ENCODE measurements at places on chromosomes 2 and 18.

GRCh38 chr18:42861271-42861670 lies 254.2 kb downstream of the RIT2 start:
- no peak for DNase-seq

GRCh38 chr2:164655336-164655735 lies 34.1 kb upstream of the GRB14 start:
- DNase-seq = no peak

- no peak for DNase-seq
Observed at GRCh38 chr2:213419980-213420379, 135.7 kb downstream of the SPAG16 start.

DNA sequence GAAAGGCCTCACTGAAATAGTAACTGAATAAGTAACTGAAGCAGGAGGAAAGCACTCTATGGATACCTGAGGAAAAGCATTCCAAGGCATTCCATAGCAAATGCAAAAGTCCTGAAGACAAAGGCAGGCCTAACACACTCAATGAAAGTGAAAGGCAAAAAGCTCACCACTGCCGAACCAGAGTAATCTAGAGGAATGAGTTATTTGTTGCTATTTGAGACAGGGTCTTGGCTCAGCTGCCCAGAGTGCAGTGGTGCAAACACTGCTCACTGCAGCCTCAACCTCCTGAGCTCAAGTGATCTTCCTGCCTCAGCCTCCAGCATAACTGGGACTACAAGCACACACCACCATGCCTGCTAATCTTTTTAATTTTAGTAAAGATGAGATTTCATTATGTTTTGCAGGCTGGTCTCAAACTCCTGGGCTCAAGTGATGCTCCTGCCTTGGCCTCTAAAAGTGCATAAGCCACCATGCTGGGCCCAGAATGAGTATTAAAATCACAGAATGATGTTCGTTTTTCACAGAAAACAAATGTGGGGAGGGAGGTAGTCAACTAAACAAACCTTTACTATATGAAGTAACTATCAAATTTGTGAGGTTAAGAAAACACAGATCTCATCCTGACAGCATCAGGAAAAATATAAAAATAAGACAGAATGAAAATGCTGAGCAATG lies 17.9 kb downstream of the PIAS2 start:
- DNase-seq = no peak

- no peak for DNase-seq
Observed at GRCh38 chr2:128516938-128517337, 198.3 kb upstream of the HS6ST1 start.

- no peak for DNase-seq
Observed at GRCh38 chr2:231563378-231563961, 29.2 kb upstream of the TEX44 start.

DNA sequence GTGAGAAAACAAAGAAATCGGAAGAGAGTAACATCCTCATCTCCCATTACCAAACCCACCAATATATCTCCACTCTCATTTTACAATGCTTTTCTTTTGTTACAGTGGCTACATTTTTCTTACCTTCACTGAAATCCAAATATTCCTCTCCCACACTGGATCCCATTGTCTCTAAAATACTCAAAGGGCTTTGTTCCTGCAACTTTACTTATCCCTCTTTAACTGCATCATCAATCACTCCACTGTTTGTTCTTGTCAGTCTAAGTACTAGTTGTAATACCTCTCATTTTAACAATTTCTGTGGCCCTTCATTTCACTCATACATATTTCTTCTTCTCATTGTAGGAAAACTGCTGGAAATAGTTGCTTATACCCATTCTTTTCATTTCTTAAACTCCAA lies 464.2 kb upstream of the PIK3C3 start:
- DNase-seq = no peak

- no peak for DNase-seq
Observed at GRCh38 chr2:43230351-43230885, 4.0 kb upstream of the ZFP36L2 start.

GRCh38 chr2:41414486-41415230 lies 633.2 kb upstream of the PKDCC start:
- DNase-seq = peak; percentile 14

DNA sequence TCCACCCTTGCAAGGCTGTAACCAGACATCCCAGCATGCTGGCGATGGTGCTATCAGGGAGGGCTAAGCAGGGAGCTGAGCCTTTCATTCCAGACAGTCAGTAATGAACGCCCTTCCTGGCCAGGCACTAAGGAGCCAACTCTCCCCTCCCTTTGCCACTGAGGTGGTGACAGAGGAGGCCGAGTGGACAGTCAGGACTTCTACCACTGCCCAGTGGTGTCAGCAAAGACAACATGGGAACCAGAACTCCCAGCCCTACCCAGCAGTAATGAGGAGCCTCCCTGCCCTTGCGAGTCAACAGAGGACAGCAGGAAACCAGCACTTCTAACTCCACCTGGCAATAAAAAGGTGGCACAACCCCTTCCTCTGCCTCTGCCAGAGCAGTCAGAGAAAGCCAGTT lies 68.6 kb downstream of the ZAP70 start:
- DNase-seq = no peak

- no peak for DNase-seq
Observed at GRCh38 chr2:201854221-201854801, 48.0 kb downstream of the CDK15 start.

DNA sequence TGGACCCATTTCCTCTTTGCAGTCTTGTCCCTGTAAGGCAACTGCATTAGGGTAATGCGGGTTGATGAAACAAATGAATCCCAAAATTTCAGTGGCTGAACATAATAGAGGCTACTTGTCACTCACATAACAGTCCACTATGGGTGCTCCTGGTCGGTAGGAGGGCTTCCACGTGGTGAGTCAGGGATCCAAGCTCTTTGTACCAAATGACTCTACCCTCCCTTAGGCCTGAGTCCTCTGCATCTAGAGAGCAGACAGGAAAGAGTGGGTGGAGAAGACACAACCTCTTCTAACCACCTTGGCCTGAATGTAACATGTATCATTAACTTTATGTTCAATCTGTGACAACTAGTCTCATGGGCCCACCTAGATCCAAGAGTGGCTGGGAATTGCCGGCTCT lies 86.2 kb upstream of the HAAO start:
- DNase-seq = no peak

- no peak for DNase-seq
Observed at GRCh38 chr2:85355073-85355410, 473 bp downstream of the ELMOD3 start.

GRCh38 chr2:218880102-218880858 lies at the start of gene WNT10A:
Gene WNT10A, plus strand, starts transcription at chr2:218880852. Its CDS starts 144 bp downstream, at chr2:218880996.
- DNase-seq = no peak

DNA sequence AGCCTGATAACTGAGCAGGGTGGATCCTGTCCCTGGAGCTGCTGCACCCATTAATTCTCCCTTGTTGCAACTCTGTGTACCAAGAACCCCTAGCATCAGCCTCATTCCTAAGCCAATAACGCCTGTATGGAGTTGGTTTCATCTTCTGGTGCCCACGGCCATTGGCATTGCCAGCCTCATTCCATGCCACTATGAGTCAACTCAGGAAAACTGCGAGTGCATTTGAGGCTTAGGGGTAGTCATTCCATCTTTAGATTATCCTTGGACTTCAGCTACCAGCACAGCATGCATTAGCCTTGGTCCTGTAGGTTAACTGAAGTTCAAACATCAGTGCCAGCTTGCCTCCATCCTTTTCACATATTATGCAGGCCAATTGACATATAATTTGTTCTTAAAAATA lies 1.4 kb upstream of the TRIM54 start:
- DNase-seq = no peak

- DNase-seq = no peak
Observed at GRCh38 chr2:59074071-59074470, 832.9 kb upstream of the FANCL start.

DNA sequence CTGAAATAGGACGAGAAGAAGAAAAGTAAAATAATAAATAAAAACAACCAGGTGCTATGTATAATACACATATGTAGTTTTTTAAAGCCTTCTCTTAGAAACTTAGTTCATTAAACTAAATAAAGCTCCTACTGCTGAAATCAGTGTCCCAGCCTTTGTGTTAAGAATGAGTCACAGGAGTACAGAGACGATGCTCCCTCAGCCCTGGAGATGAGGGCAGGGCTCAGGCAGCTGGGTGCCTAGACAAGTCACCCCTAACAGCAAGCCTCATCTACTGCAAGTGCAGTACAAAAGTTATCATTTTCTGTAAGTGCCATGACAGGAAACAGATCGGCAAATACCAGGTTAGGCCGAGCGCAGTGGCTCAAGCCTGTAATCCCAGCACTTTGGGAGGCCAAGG lies 18.2 kb downstream of the KIDINS220 start:
- no peak for DNase-seq

- DNase-seq = no peak
Observed at GRCh38 chr2:42545023-42545721, 23.3 kb upstream of the MTA3 start.

- peak; percentile 39 for DNase-seq
Observed at GRCh38 chr18:72672364-72673184, 128.4 kb upstream of the CBLN2 start.

DNA sequence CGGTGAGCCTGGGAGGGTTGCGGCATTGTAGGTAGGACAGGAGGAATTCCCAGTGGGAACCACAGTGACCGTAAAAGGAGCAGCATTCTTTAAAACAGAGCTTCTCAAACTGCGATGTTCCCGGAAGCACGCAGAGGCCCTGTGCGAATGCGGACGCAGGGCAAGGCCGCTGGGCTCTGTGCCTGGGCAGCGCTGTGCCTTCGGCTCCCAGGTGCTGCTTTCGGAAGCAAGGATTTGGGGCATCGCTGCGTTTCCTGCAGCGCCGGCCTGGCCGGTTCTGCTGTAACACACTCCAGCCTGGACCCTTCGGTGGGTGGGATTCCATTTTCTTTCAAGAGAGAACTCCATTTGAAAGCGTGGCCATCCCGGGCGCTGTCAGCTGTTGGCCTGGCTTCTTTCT lies 118.6 kb downstream of the PTGR3 start:
- DNase-seq = no peak

DNA sequence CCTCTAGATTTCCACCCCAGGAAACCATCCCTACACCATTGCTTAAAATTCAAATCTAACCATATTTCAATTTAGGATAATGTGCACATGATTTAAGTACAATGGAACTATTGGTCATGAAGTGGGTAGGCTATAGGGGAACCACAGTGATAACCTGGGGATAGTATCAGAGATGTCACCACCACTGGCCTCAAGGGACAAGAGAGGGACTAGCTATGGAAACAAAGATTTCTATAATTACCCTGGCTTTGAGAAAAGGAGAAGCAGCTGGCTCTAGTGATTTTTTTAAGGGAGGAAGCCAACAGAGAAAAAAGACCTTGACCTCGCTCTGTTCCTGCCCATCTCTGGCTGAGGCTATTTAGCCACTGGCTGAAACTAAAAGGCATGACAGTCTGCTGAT lies 132.0 kb downstream of the MEP1B start:
- no peak for DNase-seq

- no peak for DNase-seq
Observed at GRCh38 chr2:108615480-108616090, 81.3 kb downstream of the LIMS1 start.

DNA sequence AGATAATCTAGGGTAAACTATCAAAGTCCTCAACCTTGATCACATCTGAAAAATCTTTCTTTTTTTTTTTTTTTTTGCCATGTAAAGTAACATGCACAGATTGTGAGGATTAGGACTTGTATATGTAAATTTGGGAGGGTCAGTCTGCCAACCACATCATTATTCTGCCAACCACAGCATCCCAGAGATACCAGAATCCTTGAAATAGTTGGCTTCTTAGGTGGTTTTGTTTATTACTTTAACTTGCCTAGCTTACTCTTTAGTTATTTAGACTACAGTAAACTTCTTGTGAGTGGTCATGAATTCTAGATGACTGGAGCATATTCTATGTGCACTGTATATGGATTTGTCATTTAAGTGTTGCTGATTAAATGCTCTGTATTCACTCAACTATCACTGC lies 242.1 kb upstream of the RBMS1 start:
- no peak for DNase-seq

- DNase-seq = no peak
Observed at GRCh38 chr2:74553892-74554819, at the start of the genes DOK1 and LOXL3. Gene DOK1, plus strand, starts transcription at chr2:74554720. Its CDS starts 35 bp downstream, at chr2:74554755. Gene LOXL3, minus strand, starts transcription at chr2:74553942. Its CDS starts 1,308 bp downstream, at chr2:74552634.

- no peak for DNase-seq
Observed at GRCh38 chr2:222127660-222128059, 171.1 kb downstream of the PAX3 start.

GRCh38 chr2:188187726-188188125 lies 103.9 kb upstream of the GULP1 start:
- no peak for DNase-seq

- no peak for DNase-seq
Observed at GRCh38 chr18:50159654-50160046, 35.3 kb downstream of the MYO5B start.

- no peak for DNase-seq
Observed at GRCh38 chr2:30990176-30990575, 148.1 kb downstream of the GALNT14 start.

DNA sequence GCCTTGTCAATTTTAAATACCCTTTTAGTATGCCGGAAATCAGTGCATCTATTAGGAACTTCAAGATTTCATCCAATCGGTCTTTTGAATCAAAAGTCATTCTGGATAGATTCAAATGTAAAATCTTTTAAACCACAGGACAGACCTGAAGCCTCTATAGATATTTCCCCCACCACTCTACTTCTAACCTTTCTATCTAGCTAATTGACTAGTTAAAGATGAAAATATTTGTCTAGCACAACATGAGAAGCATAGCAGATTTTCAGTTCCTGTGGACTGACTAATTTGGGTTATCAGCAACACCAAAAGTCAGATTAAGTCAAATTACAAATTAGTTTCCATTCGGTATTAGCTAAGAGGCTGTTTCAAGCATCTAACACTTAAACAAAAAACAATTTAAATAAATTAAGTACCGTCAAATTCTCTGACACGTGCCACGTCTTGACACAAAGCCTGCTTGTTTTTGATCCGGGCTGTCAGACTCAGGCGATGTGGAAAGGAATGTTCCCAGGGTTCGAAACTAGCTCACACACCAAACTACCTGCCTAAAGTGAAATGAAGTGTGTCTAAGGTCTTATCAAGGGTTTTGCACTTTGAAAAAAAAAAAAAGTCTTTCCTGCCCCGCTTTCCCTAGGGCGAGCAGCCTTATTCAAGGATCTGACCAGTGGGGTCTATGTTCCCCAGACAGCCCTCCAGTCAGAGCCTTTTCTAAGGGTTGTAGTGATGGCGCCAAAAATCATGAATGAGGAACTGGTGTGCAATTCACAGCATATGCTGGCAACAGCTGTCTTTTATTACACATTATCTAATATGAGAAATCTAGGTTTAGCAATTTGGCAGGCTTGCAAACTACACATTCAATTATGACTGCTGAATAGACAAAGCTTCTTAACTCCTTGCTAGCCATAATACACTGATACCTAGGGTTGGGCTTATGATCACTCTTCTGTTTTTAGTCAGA lies 4.7 kb downstream of the CYTIP start:
- DNase-seq = no peak

- DNase-seq = no peak
Observed at GRCh38 chr2:179765666-179766065, 95.7 kb downstream of the ZNF385B start.

- no peak for DNase-seq
Observed at GRCh38 chr2:200617156-200618053, 31.6 kb downstream of the AOX1 start.

DNA sequence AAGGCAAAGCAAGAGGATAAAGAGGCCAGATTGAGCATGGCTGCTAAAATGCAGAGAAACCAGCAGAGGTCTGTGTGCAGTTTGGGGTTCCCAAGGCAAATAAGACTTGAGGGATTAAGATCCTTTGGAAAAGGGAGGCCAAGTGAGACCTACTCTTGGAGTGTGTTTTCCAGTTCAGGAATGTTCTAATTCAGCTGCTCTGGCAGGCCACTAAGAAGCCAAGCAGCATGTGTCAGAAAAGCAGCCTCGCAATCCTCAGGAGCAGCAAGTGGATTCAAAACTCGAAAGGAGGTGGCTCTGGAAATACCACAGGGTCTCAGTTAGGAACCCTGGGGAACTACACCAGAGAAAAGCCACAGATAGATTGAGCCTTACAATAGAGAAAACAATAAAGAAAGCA lies 569.2 kb downstream of the METTL4 start:
- no peak for DNase-seq
